NCI-H524 treated with DMSO at 0.1 percent for 48 hours (cell line): ENCODE measurements at places on chromosomes 12 and 14.

GRCh38 chr14:24609655-24610344 lies at the start of gene GZMH:
GZMH (minus strand) TSS chr14:24609685; CDS start chr14:24609613, 72 bp downstream.
- DNase-seq, result no peak

- DNase-seq, result no peak
Measured at GRCh38 chr14:104603711-104604401, 716 bp downstream of the TMEM179 start.

- no peak for DNase-seq
Measured at GRCh38 chr12:623865-624372, 39.3 kb downstream of the NINJ2 start.

DNA sequence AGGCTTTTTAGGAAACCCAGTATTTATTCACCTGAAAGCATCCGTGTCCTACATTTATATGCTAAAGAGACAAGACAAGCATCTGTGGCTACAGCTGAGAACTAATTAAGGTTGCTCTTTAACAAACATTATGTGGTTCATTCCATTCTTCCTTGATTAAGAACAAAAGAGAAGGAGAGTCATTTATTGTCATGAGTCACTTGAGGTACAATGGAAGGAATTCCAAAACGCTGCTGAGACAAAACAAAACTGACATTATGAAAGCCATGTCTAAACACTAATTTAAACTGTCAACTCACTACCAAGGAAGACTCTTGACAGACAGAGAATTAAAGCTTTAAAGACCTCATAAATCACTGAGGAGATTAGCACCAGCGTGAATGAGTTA lies 214.4 kb downstream of the BMP4 start:
- no peak for DNase-seq

DNA sequence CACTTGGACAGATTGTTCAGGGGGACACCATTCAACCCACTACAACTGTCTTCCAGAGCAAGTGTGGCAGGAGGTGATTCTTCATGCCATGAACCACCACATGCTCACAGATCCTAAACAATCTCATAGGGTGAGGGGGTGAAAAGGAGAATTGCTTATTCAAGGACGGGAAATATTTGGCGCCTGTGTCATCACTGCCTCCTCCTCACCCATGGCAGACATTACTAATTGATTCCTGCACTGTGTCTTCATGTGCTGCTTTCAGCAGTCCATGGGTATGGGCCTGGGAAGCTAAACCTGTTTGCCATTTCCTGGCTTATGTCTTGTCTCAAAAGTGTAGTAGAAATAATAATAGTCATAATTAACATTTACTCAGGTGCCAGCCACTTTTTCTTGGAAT lies 31.3 kb downstream of the MMAB start:
- no peak for DNase-seq

GRCh38 chr12:79884401-79885006 lies 50.4 kb downstream of the PPP1R12A start:
- no peak for DNase-seq

DNA sequence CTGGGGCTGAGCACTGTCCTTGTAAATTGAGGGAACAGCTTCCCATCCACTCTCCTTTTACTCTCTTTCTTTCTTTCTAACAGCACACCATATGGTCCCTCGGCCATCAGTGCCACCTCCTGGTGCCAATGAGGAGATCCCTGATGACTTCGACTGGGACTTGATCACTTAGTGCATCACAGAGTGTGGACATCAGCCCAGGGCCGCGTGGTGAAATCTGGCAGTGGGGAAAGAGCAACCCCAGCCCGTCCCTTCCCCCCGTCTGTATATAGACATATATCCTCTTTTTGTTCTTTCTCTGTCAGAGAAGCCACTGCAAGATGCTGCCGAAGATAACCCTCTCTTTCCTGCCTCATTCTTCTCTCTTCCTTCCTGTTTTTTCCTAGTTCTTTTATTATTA lies 13.5 kb downstream of the C3AR1 start:
- no peak for DNase-seq

- peak; percentile 28 for DNase-seq
Measured at GRCh38 chr12:128250096-128250495, 16.9 kb upstream of the TMEM132C start.

DNA sequence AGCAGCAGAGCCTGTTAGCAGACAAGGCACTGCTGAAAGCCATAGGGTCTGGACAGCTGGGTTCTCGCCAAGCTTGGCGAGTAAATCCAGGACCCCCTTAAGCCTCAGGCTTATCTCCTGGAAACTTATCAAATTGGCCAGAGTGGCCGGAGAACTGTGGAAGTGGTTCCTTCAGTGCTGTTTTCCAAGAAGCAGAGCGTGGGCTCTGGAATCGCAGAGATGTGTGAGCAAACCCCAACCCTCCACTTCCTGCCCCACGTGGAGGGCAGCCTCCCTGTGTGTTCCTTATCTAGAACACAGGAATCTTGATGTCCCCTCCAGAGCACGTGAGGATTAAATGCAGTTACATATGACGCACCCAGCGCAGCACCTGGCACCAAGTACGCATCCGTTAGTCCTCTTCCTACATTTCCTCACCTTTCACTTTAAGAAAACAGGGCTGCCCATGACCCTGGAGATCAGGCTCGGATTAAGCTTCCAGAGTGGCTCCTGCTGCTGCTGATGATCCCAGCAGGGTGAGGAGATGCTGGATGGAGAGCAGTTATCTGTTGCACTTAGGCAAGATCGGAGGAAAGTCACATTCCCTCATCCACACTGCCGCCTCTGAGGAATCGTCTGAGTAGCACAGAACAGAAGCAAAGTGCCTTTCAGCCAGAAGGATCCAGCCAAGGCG lies 35.0 kb downstream of the MMAB start:
- DNase-seq, result peak; percentile 28

GRCh38 chr12:124920353-124920935 lies 6.0 kb upstream of the UBC start:
- DNase-seq, result no peak
